Natural killer cell (primary cell): ENCODE measurements at places on chromosomes 2 and 18. TPM values are rescaled to one million over a fixed set of nuclear protein-coding genes. Genes with fewer than 3 reads are reported as not detected.

GRCh38 chr2:246489-247144 is 17.2 kb downstream of the SH3YL1 start:
- peaks cover 17% of the 10 kb centered on the region for H3K36me3 ChIP-seq
- H3K27me3 ChIP-seq: no peaks in the 10 kb centered on the region
- DNase-seq: peak; percentile 77
- H3K27ac ChIP-seq: no peak overlapping the region

GRCh38 chr2:16446706-16447105 is 218.9 kb downstream of the CYRIA start:
- no peak overlapping the region for H3K27ac ChIP-seq
- no peaks in the 10 kb centered on the region for H3K27me3 ChIP-seq
- no peak overlapping the region for H3K4me3 ChIP-seq
- no peak for DNase-seq
- H3K4me1 ChIP-seq: no peaks in the 10 kb centered on the region

DNA sequence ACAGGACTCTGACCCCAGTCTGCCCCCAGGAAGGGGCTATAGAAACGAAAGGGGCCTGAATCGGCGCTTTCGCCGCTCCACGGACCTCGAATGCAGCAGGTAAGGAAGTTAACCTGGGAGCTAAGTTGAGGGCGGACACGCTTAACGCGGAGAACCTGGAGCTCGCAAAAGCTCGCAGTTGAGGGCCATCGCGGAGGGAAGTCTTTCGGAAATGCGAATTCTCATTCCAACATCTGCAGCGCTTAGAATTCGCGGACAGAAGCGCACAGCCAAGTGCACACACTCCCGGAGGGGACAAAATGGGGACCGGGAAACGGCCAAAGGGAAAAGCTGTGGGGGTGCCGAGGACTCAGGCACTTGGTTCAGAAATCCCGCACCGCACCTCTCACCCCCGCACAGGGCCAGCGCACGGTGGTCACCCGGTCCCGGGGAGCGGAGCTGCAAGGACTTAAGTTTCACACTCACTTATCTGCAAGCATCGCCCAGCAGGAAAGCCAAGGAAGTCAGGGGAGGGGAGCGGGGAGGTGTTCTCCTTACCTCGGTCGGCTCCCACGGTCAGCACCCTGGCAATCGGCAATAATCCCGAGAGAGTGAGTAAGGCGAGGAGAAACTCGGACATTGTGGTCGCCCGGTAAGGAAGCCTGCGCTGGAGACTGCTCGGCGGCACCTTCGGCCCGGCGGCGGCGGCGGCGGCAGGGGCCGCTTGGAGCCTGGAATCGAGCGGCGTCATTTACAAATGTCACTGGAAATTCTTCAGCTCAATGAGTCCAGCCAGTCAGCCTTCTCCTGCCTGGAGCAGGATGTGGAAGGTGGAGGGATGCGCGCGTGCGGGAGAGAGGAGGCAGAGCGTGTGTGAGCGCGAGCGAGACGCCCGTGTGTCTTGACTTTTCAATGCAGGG is 456 bp downstream of the LRP1B start:
- no peaks in the 10 kb centered on the region for H3K36me3 ChIP-seq
- H3K27ac ChIP-seq: no peak overlapping the region
- DNase-seq: no peak
- H3K4me1 ChIP-seq: peaks cover 3% of the 10 kb centered on the region

Gene RESP18
- total RNA-seq: not detected

Gene GALNT13
- not detected for total RNA-seq

- no peak for DNase-seq
- no peak overlapping the region for H3K4me3 ChIP-seq
- H3K27ac ChIP-seq: no peak overlapping the region
- no peaks in the 10 kb centered on the region for H3K27me3 ChIP-seq
Observed at GRCh38 chr18:74489676-74490075, 6.5 kb upstream of the CNDP2 start.

- H3K4me3 ChIP-seq: no peak overlapping the region
- H3K4me1 ChIP-seq: peaks cover 13% of the 10 kb centered on the region
- DNase-seq: no peak
- no peaks in the 10 kb centered on the region for H3K27me3 ChIP-seq
- no peak overlapping the region for H3K27ac ChIP-seq
Observed at GRCh38 chr18:62867534-62867933, 152.2 kb downstream of the PHLPP1 start.

DNA sequence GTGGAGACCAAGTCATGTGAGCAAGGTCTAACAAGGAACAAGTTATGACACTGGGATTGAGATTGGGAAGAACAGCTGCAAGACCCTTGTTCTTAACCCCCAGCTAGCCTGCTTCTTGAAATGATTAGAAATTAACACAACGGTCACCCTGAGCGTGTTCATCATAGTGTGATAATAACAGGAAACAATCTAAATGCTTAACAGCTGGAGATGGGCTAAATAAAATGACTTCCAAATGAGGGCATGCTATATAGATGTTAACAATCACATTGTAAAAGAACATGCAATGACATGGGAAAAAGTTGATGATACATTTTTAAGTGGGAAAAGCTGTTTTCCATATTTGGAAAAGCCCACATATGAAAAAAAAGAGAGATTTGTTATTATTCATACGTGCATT is 47.6 kb downstream of the RPL37A start:
- H3K27me3 ChIP-seq: no peaks in the 10 kb centered on the region
- DNase-seq: no peak
- no peak overlapping the region for H3K27ac ChIP-seq
- peaks cover 24% of the 10 kb centered on the region for H3K4me1 ChIP-seq
- H3K36me3 ChIP-seq: no peaks in the 10 kb centered on the region

DNA sequence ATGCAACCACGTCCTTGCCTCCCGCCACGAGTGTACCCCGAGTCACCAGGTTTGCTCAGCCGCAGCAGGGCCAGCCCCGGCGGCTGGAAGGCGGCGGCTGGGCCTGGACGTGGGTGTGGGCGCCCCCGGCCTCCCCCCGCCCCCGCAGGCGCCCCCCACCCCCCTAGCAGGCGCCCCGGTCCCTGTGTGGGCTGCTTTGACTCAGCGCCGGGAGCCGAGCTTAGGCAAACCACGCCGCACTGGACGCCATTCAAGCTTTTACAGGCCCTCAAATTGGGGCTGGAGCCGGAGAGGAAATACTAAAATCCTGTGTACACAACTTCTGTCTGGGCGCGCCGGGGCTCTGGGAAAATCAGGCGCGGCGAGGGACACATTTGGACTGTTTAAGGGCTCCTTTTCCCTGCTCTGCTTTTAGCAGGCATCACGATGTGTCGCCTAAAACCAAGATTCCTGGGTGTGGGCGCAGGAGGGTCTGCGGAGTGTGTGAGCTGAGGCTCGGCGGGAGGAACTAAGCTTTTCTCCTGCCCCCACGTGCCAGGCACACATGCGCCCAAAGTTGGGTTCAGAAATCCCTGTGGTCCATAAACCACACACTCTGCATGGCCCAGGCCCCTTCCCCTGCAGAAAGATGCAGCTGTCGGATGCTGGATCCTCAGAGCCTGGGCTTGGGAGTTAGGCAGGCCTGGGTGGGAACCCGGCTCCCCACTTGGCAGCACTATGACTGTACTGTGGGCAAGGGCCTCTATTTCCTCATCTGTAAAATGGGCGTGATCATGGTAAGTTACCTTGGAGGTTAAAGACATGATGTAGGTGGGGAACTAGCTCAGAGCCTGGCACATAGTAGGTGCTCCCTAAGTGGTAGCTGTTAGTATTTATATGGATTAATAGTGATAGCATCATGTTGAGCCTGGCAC is 57.6 kb downstream of the ATOH8 start:
- H3K27me3 ChIP-seq: no peaks in the 10 kb centered on the region
- peaks cover 3% of the 10 kb centered on the region for H3K4me1 ChIP-seq
- H3K27ac ChIP-seq: no peak overlapping the region

Gene LRP1B
- total RNA-seq: not detected

DNA sequence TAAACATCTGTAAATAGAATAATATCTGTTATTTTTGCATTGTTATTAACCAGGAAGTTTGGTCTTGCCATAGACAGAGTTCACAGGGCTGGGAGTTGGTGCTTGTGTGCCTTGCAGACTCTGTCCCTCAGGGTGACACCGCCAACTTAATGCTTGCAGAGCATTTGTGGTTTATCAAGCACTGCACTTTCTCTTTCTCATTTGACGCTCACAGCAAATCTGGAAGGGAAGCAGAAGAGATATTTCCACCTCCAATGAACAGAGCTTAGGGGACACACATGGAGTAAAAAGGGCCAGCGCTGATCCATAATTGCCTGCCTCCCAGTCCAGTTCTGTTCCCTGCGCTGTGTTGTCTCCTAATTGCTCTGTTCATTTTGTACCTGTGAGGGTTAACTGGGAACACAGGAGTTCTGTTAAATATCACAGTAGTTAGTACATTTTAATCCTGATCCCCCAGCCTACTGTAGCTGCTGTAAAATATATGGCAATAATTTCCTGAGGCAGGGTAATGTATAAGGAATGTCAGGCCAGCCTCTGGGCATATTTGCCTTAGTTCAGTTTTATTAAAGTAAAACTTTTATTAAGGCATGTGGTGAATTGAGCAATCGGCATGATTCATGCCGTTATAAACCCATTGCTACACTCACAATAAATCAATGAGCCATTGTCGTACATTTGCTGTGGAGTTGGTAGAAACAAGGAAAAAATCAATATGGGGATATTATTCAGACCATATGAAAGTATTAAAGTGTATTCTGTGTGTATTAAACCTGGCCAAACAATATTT is 182.5 kb upstream of the OSR1 start:
- no peaks in the 10 kb centered on the region for H3K36me3 ChIP-seq
- no peak for DNase-seq
- H3K4me3 ChIP-seq: no peak overlapping the region
- no peak overlapping the region for H3K27ac ChIP-seq
- H3K27me3 ChIP-seq: no peaks in the 10 kb centered on the region
- H3K4me1 ChIP-seq: no peaks in the 10 kb centered on the region

- H3K27ac ChIP-seq: no peak overlapping the region
- H3K4me1 ChIP-seq: no peaks in the 10 kb centered on the region
- no peak for DNase-seq
- H3K36me3 ChIP-seq: no peaks in the 10 kb centered on the region
- no peaks in the 10 kb centered on the region for H3K27me3 ChIP-seq
Observed at GRCh38 chr2:153059338-153060052, 341.1 kb downstream of the ARL6IP6 start.

Gene SOX11
- total RNA-seq: not detected

DNA sequence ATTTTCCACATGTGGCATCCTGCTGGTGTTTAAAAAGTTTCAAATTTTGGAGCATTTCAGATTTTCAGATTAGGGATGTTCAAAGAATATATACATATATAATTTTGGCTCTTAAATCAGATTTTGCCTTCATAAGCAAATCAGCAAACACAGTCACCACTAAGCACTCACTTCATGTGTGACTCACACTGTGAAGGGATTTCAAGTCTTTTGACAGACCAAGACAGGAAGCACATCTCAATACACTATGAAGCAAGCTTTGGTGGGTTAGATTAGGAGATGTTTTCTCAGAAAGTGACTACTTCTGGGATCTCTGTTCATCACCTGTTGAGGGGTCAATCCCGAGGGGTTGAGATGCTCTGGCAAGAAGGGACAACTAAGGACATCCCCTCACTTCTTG is 227.8 kb upstream of the RBBP8 start:
- H3K27me3 ChIP-seq: no peaks in the 10 kb centered on the region
- no peak for DNase-seq
- no peaks in the 10 kb centered on the region for H3K36me3 ChIP-seq

- H3K27ac ChIP-seq: no peak overlapping the region
- peaks cover 7% of the 10 kb centered on the region for H3K36me3 ChIP-seq
- peaks cover 20% of the 10 kb centered on the region for H3K4me1 ChIP-seq
- no peak for DNase-seq
Observed at GRCh38 chr2:65024149-65024829, 31.9 kb upstream of the CEP68 start.

DNA sequence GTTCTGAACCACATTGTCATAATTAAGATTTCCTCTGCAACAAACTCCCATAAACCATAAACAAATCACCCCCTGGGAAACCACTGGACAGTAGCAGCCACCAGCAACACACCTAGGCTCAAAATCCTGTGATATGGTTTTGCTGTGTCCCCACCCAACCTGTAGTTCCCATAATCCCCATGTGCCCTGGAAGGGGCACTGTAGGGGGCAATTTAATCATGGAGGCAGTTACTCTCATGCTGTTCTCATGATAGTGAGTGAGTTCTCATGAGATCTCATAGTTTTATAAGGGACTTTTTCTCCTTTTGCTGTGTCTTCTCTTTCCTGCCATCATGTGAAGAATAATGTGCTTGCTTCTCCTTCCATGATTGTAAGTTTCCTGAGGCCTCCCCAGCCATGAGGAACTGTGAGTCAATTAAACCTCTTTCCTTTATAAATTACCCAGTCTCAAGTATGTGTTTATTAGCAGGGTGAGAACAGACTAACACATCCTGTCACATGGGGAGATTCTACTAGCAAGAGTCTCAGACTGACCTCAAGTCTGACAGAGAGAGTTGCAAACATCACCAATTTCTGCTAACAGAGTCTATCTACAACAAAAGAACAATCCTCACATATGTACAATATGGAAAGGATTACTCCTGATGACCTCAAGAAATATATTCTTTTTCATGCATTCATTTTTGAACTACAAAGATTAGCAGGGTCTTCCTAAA is 182.6 kb downstream of the GRB14 start:
- no peaks in the 10 kb centered on the region for H3K4me1 ChIP-seq
- no peak for DNase-seq
- H3K4me3 ChIP-seq: no peak overlapping the region
- H3K36me3 ChIP-seq: no peaks in the 10 kb centered on the region

- H3K27ac ChIP-seq: no peak overlapping the region
- H3K27me3 ChIP-seq: no peaks in the 10 kb centered on the region
- no peak for DNase-seq
- no peaks in the 10 kb centered on the region for H3K36me3 ChIP-seq
Observed at GRCh38 chr2:55112229-55113031, 62.2 kb upstream of the RTN4 start.

Gene TUBA3E
- not detected for total RNA-seq

Gene SETBP1
- 46.6 TPM for total RNA-seq

DNA sequence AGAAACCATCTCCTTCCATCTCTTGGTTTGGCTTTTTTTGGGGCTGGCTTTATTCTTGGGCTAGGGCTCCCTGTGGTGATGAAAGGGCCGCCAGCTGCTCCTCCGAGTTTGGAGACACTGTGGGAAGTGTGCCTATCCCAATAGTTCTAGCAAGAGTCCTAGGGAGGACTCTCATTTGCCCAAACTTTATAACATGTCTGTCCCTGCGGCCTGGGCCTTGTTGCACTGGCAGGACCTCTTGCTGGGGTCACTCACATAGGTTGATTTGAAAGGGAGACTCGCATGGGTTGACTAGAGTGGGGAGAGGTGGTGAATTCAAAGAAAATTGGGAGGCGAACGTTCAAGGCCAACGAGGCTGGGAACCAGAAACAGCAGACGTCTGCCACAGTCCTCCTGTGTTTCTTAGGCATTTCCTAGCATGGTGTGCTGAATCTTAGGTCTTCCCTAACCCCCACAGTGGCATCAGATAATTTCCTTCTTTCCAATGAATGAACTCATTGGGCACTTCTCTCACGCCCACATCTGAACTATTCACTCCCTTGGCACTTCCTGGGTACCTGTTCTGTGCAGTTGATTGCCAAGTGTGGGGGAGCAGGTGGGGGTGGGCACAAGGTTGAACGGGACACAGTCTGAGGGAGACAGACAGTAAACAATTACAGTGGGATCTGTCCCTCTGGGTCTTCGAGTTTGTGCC is 26.8 kb downstream of the NIFK start:
- no peak overlapping the region for H3K27ac ChIP-seq
- H3K4me1 ChIP-seq: no peaks in the 10 kb centered on the region
- H3K4me3 ChIP-seq: no peak overlapping the region
- DNase-seq: no peak
